ENCODE measurements at places on chromosomes 3 and 15.

GRCh38 chr3:38960953-38961622 is 90.7 kb downstream of the SCN11A start:
- no peak overlapping the region for H3K4me3 ChIP-seq
- H3K36me3 ChIP-seq: no peaks in the 10 kb centered on the region
- DNase-seq: peak; percentile 41
- no peaks in the 10 kb centered on the region for H3K27me3 ChIP-seq
- no peak overlapping the region for H3K27ac ChIP-seq

DNA sequence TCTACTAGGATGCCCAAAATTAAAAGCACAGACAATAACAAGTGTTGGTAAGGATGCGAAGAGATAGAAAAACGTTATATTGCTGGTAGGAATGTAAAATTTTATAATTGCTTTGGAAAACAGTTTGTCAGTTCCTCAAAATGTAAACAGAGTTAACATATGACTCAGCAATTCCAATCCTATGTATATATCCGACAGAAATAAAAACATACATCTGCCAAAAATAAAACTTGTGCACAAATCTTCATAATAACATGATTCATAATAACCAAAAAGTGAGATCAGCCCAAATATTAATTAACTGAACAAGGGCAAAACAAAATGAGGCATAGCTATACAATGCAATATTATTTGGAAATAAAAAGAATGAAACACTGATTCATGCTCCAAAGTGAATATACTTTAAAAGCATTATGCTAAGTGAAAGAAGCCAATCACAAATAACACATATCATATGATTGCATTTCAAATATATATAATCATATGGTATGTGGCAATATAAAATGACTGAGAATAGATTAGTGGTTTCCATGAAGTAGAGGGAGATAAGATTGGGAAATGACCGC is 609.3 kb downstream of the IGSF11 start:
- H3K27ac ChIP-seq: no peak overlapping the region
- no peaks in the 10 kb centered on the region for H3K27me3 ChIP-seq
- no peak for DNase-seq
- no peaks in the 10 kb centered on the region for H3K4me1 ChIP-seq

DNA sequence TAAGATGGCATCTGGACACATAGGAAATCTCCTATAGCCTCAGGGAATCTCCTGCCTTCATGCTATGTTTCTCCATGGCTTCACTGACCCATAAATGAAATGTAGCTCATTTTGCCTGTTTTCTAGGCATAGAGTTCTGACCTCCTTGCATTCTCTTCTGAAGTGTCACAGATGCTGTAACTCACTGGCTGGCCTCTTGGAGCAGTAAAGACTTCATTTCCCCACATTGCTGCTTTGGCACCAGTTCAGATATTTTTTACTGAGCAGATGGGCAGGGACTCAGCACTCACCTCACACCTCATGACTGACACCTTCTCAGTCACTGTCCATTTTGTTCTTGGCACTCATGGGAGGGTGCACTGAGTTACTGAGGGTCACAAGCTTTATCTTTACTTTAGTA is 286.7 kb upstream of the TGFBR2 start:
- no peak overlapping the region for H3K27ac ChIP-seq
- H3K4me3 ChIP-seq: no peak overlapping the region
- H3K36me3 ChIP-seq: no peaks in the 10 kb centered on the region
- peaks cover 7% of the 10 kb centered on the region for H3K4me1 ChIP-seq

DNA sequence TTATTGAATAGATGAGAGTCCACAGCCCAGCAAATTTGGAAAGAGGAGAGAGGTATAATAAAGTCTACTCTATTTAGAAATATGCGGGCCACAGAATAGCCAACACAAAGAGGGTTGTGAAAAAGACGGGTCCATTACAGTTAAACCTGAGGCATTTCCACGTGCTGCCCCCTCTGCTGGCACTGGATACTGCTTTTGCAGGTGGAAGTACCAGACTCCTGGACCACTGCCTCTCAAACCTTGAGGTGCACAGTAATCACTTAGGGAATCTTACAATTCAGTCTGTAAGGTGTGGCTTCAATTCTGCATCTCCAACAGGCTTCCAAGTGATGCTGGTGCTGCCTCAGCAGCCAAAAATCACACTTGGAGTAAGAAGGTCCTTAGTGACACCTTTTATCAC is 3.0 kb upstream of the TFDP2 start:
- no peak for DNase-seq
- H3K27ac ChIP-seq: no peak overlapping the region
- H3K36me3 ChIP-seq: no peaks in the 10 kb centered on the region

DNA sequence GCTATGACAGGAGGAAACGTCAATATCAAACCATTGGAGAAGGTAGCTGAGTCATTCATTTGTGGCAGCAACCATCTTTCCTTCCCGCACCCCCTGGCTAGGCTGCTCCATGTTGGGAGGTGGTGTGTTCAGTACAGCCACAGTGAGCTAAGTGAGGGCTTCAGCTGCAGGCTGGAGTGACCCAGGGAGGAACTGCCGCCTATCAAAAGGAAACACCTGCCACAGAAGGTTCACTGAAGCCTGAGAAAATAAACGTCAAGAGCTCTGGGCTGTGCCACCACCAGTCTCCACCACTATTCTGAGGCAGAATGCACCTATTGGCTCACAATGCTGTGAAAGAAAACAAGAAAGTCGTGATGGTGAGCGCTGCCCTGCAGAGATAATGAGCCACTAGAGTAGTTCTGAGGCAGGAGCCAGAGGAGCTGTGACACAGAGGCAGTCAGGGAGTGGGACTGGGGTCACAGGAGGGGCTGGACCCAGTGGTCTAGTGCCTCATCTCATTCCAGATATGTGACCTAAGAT is 34.8 kb upstream of the CD47 start:
- H3K27me3 ChIP-seq: no peaks in the 10 kb centered on the region
- H3K36me3 ChIP-seq: no peaks in the 10 kb centered on the region
- DNase-seq: no peak
- no peak overlapping the region for H3K4me3 ChIP-seq
- peaks cover 7% of the 10 kb centered on the region for H3K4me1 ChIP-seq

DNA sequence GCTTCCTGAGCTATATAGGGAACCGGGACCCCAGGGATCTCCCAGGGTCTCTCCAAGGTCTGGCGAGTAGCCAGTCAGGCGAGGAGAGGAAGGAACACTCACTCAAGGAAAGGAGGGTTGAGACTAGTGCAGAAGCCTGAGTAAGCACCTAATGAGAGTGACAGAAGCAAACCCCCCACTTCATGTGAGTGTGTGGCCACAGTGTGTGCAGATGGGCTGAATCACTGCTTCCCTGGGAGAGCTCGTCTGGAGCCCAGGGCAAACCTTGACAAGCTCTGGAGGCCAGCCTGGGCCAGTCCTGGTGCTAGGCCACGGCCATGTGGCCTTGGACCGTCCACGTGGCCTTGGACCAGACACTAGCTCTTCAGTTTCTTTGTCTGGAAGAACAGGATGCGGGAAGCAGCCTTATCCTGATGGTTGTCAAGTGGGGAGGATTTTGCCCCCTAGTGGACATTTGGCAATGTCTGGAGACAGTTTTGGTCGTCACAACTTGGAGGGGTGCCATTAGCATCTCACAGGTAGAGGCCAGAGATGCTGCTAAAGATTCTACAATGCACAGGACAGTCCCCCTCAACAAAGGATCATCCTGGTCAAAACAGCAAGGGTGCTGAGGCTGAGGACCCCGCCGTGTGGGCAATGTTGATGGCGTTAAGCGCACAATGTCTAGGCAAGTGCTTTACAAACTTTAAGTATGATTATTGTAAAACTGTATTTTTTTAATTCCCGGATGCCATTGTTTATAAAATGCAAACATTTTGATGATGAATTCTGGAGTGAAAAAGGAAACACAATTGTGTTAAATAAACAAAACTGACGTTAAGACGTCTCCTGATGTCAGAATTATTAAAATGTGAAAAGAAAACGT is 34.8 kb upstream of the CTSH start:
- H3K4me1 ChIP-seq: no peaks in the 10 kb centered on the region
- H3K27ac ChIP-seq: no peak overlapping the region
- H3K36me3 ChIP-seq: no peaks in the 10 kb centered on the region
- H3K4me3 ChIP-seq: no peak overlapping the region
- peak; percentile 81 for DNase-seq
- no peaks in the 10 kb centered on the region for H3K27me3 ChIP-seq

DNA sequence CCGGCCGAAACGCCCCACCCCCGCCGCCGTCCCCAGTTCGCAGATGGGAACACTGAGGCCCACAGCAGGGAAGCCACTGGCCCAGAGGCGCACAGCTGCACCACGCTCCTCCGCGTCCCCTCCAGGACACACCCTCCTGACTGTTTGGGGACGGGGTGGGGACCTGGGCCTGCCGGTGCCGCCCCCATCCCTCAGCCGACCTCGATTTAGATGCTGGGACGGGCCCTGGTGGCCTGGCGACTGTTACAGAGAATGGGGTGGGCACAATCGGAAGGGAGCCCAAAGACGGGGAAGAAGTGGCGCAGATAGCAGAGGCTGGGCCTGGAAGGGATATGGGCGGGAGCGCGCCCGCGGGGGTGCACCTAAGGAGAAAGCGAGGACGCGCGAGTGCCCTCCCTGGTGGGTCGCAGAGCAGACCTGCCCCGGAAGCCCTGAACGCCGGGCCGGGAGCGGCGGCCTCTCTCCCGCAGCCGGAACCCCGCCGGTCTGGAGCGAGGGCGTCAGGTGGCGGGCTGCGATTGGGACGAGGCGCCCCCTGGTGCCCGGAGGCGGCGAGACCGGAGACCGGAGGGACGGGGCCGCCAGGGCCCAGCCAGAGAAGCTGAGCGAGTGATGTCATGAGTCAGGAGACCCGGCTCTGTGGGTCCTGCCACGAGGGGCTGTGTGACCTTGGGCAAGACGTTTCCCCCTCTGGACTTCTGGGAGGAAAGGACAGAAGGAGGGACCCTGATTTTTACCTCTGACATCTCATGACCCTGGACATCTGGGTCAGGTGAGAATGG is 78.4 kb downstream of the IQSEC1 start:
- H3K36me3 ChIP-seq: no peaks in the 10 kb centered on the region
- H3K4me1 ChIP-seq: peaks cover 37% of the 10 kb centered on the region
- no peaks in the 10 kb centered on the region for H3K27me3 ChIP-seq
- peak; percentile 72 for DNase-seq
- peak overlapping the region; percentile 95 for H3K27ac ChIP-seq

Data from IMR-90 (cell line).